CD4-positive, alpha-beta T cell treated with Interleukin-21 for 1 hour (primary cell): ENCODE measurements at places on chromosomes 16 and 17.

DNA sequence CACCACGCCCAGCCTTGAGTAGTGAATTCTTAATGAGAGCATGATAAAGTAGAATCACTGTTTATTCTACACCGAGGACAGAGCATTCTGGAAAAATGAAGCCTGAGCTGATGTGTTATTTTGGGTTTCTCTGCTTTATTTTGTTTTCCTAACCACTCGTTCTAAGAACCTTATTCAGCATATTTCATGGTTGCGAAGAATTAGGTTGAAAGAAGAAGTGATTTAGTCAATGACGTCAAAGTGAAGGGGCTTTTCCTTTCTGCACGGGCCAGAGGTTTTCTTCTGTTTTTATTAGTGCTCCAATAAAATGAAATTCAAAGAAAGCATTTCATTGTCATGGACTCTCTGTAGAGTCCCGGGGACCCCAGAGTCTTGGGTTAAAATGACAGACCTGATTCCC, 178.5 kb downstream of the MAF start:
- DNase-seq: no peak

DNA sequence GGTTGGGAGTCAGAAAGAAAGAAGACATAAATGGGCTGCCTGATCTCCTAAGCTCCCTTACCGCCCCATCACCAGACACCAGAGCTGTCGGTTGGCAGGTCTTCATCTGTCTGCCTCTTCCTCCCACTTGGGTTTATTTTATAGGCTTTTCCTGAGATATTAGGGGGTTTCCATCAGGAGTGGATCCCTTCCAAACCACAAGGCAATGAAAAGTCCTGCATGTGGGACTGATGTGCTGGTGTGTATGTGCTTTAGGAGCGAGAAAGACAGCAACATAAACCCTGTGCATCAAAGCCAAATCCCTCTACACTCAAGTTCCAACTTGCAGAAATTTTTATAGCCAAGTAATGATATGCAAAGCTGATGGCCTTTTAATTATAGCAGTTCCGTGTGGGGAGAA, 389.5 kb downstream of the SLC39A11 start:
- DNase-seq: no peak

GRCh38 chr16:90018652-90019542, at the start of gene DBNDD1:
TSS of gene DBNDD1 (minus strand) at chr16:90019456. CDS start at chr16:90019341, 115 bp downstream.
- DNase-seq: no peak

GRCh38 chr17:62105357-62105756, 40.3 kb upstream of the MED13 start:
- no peak for DNase-seq

DNA sequence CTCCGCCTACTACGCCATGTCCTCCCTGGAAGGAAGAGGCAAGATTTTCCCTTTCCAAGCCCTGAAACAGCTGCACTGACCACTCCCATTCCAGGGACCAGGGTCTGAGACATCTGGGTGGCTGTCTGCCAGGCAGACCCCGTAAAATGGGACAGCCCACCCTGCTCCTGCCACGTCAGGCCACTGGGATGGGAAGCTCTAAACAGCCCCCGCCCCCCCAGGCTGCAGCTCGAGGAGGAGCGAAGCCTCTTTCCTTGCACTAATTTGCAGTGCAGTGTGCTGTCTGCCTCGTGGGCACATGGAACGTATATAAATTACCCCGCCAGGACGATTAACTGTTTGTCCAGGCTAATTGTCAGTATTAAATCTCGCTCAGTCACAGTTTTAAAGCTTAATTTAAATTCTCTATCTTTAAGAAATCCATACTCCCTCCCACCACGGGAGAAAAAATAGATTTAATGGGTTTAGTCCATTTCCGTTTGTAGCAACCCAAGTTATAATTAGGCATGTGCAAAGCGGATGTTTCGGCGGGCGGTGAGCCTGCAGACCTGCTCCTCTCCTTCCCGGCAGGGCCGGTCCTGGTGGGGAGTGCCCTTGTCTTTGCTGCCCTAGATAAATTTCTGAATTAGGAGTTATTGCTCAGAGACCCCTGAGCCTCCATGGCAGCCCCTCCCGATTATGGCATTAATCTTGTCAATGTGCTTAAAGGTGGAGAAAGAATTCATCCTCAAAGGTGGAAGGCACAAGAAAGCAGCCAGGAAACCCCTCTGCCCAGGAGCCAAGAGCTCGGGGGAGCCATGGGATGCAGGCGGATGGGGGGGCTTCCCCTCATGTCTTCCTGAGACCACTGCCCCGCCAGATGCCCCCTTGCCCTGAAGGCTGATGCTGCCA, 268.0 kb upstream of the TNRC6C start:
- DNase-seq: peak; percentile 24

- no peak for DNase-seq
Observed at GRCh38 chr16:68081861-68082628, 3.1 kb upstream of the NFATC3 start.

GRCh38 chr17:11996722-11997146, 541 bp downstream of the ZNF18 start:
- peak; percentile 55 for DNase-seq
